ENCODE measurements at places on chromosomes 7 and 10.

DNA sequence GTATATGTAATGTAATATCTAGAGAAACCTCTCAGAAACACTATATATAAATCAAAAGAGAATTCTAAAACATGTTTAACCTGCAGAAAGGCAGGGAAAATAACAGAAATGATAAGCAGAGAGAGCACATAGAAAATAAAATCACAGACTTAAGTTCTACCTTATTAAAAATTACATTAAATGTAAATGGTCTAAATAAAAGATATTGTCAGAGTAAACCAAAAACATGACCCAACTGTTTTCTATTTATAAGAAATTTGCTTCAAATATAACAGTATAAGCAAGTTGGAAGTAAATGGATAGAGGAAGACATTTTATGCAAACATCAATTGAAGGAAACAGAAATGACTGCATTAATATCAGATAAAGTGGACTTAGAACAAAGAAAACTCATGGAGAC is 43.4 kb downstream of the HECTD2 start:
- DNase-seq: no peak

GRCh38 chr7:42242381-42242780 is 5.4 kb upstream of the GLI3 start:
- no peak for DNase-seq

DNA sequence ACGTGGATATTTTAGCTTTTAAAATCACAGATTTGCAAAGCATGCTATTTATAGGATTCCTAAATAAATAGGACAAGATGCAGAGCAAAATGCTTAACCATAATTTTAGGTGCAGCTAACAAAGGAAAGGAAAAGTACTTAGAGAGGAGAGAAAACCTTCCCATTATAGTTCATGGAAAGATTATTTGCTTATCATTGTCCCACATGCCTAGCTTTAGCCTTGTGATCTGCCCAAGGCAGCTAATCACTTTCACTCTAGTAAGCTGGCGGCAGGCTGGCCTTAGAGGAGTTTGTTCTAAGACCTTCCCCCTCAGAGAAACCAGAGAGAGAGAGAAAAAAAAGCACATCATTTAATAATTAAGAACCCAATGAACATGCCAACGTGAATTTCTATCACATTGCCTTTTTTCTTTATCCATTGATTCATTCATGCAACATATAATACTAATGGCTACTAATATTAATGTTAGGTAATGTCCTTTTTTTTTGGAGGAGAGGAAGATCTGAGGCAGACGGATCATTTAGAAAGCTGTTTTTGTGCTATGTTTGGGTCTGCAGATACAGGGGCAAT is 274.6 kb downstream of the ARL4A start:
- no peak for DNase-seq

- no peak for DNase-seq
Observed at GRCh38 chr10:42943025-42943818, 133.6 kb upstream of the RET start.

DNA sequence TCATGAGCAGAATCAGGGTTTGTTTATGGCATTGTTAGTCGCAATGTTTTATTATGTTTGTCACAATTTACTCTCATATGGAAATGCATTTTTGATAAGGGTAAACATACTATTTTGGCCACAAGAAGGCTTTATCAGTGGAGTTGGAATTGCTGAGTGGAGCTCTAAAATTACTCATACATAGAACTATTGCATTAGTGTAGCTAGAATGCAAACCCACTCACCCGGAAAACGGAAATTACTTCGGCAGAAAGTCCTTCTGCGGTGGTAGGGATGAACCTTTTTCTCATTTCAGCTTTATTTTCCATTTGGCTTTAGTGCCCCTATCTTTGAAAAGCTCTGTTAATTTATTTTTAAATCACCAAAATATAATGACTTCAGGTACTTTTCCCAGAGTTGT is 42.8 kb upstream of the NPY start:
- no peak for DNase-seq

DNA sequence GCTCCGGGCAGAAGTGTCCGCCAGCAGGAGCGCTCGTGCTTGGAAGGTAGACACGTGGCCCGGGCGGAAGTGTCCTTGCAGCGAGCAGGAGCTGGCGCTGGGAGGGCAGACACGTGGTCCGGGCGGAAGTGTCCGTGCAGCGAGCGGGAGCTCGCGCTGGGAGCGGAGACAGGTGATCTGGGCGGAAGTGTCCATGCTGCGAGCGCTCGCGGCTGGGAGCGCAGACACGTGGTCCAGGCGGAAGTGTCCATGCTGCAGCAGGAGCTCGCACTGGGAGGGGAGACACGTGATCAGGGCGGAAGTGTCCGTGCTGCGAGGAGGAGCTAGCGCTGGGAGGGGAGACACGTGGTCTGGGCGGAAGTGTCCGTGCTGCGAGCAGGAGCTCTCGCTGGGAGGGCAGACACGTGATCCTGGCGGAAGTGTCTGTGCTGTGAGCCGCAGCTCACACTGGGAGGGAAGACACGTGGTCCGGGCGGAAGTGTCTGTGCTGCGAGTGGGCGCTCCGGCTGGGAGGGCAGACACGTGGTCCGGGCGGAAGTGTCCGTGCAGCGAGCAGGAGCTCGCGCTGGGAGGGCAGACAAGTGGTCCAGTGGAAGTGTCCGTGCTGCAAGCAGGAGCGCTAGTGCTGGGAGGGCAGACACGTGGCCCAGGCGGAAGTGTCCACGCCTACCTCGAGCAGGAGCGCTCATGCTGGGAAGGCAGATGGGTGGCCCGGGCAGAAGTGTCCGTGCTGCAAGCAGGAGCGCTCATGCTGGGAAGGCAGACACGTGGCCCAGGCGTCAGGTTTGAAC is 41.1 kb upstream of the PRKAR1B start:
- DNase-seq: no peak

DNA sequence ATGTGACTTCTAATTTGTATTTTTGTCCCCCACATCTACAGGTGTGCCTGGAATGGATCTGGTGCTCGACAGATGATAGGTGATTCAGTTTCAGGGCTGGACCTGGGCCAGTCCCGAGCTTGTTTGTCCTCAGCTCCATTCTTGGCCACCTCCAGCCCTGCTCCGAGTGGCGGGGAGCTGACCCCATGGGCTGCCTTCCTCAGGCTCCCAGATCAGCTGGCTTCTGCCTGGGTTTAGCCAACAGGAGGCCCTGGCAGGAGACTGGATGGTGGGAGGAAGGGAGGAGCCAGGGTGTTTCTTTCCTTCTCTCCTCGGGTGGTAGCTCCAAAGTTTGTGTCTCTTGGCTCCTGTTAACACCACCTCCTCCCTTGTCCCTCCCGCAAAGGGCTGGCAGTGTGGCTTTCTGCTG is 75.2 kb downstream of the CDH23 start:
- DNase-seq: no peak

DNA sequence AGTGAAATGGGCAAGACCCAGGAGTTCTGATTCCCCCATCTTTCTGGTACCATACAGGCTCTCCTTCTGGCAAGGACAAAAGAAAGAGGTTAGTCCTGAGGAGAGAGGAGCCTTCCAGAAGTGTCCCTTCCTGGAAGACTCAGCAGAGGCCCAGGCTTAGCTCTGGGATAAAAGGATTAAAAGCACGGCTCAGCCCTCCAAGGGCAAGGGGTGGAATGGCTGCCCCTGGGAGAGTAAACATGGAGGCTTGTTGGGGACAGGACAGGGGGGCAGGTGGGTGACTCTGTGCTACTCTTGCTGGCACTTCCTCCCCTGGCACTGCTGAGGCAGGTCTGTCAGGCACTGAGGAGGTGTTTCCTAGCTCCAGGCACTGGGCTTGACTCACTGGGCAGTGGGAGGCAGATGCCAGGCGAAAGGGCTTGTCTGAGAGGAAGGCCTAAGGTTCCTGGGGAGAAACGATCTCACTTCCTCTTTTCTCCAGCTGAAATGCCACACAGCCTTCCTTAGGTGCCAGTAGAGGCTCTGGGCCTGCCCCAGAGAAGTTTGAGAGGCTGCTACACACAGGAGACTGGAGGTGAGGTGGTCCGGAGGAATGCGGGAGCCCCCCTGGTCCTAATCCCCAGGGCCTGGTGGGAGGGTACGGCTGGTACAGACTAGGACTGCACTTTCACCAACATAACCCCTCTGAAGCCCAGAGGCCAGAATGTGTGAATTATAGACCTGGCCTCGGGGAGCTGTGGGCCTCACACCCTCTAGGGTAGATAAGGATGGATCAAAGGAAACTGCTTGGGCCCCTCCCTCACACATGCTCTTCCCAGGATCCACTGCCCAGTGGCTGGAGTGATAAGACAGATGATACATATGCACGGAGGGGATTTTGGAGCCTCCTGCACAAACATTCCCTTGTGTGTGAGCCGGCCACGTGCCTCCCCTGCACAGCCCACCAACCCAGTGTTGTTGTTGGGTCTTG is 63.2 kb upstream of the PODXL start:
- no peak for DNase-seq

- DNase-seq: no peak
Observed at GRCh38 chr10:132266594-132267161, 41.1 kb downstream of the STK32C start.

- no peak for DNase-seq
Observed at GRCh38 chr10:74072503-74072902, 74.6 kb downstream of the VCL start.

DNA sequence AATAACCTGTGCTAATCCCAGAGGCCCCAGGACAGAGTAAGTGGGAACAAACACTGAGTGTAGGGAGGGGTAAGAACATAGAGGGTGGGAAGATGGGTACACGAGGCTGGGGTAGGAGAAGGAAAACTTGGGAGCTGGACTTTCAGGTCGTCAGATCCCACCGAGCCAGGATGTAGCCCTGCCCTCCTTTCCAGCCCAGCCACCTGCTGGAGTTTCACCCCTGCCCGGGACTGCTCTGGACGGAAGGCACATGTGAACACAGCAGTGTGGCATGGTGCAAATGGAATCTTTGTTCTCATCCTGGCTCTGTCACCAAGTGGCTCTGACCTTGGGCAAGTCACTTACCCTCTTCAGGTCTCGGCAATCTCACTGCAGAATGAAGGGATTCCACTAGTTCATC is 52.8 kb downstream of the PODXL start:
- no peak for DNase-seq

- no peak for DNase-seq
Observed at GRCh38 chr10:71776481-71776925, 3.2 kb upstream of the VSIR start.

- no peak for DNase-seq
Observed at GRCh38 chr10:22895252-22895651, 32.6 kb upstream of the ARMC3 start.

- no peak for DNase-seq
Observed at GRCh38 chr7:37048674-37049073, 324.4 kb upstream of the AOAH start.

Measured in effector CD4-positive, alpha-beta T cell (primary cell).